ENCODE measurements at places on chromosomes 13 and 19.

- no peak for DNase-seq
These were observed 318.4 kb downstream of the DCLK1 start for GRCh38 chr13:35812736-35813135.

GRCh38 chr19:41997851-41998229 lies 3.8 kb upstream of the ATP1A3 start:
- no peak for DNase-seq

DNA sequence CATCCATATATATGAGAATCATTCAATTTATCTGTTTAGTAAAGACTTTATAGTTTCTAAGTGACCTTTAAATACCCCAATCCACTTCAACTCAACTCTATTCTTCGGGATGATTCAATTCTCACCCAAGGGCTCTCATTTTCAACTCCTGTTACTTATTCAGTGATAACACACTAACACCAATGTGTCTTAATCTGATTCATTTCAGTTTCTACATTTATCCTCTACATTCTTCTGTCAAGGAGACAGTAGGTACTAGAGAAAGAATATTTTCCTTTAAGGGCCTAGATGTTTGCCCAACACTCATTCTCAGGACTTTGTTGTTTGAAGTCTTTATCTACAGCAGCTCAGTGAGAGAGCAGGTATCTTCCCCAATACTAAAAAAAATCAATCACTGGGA lies 7.1 kb downstream of the ARGLU1 start:
- peak; percentile 64 for DNase-seq

GRCh38 chr13:93338030-93338429 lies 111.4 kb downstream of the GPC6 start:
- no peak for DNase-seq

- DNase-seq, result no peak
These were observed 155.6 kb downstream of the POSTN start for GRCh38 chr13:37442996-37443395.

- DNase-seq, result no peak
These were observed 7.0 kb downstream of the FAM124A start for GRCh38 chr13:51229101-51229719.

DNA sequence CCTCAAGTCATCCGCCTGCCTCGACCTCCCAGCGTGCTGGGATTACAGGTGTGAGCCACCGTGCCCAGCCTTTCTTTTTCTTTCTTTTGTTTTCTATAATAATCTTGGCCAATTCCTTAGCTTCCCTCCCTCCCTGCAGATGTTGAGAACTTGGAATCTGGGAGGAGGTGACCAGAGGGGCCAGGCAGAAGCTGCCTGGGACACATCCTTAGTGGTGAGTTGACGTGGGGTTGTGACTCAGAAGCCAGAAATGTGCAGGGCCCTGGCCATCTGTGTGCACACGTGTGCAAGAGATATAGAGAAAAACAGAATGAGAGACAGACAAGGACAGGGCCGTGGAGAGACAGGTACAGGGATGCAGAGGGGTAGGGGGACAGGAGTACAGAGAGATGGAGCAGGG lies 154.3 kb downstream of the SIPA1L3 start:
- no peak for DNase-seq

GRCh38 chr19:52592301-52592700 lies 22.2 kb downstream of the ZNF701 start:
- no peak for DNase-seq

DNA sequence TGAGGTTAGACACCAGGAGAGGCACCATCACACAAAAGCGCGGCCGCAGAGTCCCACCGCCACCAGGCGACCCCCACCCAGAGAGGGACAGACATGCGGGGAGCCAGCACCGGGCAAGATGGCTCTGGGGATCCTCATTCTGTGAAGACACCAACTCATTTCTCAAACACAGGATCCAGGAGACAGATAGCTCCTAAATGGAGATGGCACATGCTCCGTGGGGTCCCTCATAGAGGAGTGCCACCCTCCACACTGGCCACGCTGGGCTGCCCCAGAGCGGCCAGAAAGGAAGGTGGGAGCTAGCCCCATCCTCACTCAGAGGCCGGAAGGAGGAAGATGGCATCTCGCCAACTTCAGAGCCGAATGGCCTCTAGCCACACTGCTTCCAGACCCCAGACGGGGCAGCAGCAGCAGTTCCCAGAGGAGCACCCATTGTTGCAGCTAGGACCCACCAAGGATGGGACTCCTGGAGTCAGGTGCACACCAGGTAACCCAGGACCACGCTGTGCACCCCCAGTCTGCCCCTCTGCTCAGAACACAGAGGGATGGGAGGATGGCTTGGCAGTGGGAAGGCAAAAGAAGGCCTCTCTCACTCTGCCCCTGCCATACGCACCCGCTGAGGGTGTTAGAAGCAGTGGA lies 78.6 kb downstream of the ZIC5 start:
- DNase-seq, result no peak

- DNase-seq, result no peak
These were observed 33.7 kb downstream of the PPP1R37 start for GRCh38 chr19:45126654-45127053.

DNA sequence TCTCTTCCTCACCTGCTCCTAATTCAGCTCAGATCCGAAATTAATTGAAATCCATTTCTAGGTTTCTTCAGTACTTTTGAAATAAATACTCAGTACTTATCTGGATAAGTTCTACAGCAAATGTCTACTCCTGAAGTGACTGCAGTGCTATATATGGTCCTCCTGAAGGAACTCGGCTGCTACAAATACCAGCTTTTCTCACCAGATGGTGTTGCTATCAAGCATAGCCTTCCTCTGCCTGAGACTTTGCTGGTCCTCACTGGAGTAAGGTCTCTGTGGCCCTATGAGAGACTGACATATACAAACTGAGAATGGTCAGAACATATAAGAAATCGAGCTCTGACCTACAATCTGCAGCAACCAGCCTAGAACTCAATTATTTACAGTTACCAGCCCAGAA lies 161.6 kb downstream of the NDFIP2 start:
- DNase-seq, result no peak

DNA sequence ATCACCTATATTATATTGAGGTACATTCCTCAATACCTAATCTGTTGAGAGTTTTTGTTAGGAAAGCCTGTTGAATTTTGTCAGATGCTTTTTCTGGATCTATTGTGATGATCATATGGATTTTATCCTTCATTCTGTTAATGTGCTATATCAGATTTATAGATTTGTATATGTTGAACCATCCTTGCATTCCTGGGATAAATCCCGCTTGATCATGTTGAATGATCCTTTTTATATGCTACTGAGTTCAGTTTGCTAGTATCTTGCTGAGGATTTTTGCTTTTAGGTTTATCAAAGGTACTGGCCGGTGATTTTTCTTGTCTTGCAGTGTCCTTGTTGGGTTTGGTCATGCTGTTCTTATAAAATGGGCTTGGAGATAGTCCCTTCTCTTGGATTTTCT lies 12.0 kb upstream of the ZNF331 start:
- DNase-seq, result no peak

GRCh38 chr19:2221918-2222317 lies 14.2 kb downstream of the PLEKHJ1 start:
- DNase-seq, result no peak

GRCh38 chr13:105278943-105279381 lies 1256.5 kb downstream of the EFNB2 start:
- DNase-seq, result no peak

GRCh38 chr13:33283195-33283911 lies 2.2 kb downstream of the STARD13 start:
- no peak for DNase-seq

GRCh38 chr19:55116232-55116858 lies 1.1 kb downstream of the PPP1R12C start:
- peak; percentile 73 for DNase-seq

DNA sequence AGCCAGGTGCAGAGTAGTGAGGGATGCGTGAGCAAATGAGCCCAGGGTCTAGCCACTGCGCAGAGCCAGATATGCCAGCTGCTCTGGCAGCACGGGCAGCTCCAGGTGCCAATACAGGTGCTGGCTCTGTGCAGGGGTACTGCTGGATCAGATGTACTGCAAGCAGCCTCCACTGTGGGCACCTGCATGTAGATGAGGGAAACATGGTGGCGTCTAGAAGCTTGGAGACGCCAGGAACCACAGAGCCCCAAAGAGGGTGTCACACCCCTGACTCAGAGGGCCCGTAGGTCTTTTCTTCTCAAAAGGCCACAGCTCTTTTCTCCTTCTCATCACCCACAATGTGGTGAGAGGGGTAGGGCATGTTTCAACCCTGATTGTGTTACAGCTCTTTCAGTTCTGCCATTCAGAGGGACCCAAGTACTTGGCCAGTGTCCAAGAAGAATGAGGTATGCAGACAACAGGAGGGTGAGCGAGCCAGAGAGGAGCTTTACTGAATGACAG lies 244.4 kb upstream of the SLITRK1 start:
- no peak for DNase-seq

GRCh38 chr13:65472336-65472735 lies 1757.8 kb downstream of the PCDH9 start:
- no peak for DNase-seq

DNA sequence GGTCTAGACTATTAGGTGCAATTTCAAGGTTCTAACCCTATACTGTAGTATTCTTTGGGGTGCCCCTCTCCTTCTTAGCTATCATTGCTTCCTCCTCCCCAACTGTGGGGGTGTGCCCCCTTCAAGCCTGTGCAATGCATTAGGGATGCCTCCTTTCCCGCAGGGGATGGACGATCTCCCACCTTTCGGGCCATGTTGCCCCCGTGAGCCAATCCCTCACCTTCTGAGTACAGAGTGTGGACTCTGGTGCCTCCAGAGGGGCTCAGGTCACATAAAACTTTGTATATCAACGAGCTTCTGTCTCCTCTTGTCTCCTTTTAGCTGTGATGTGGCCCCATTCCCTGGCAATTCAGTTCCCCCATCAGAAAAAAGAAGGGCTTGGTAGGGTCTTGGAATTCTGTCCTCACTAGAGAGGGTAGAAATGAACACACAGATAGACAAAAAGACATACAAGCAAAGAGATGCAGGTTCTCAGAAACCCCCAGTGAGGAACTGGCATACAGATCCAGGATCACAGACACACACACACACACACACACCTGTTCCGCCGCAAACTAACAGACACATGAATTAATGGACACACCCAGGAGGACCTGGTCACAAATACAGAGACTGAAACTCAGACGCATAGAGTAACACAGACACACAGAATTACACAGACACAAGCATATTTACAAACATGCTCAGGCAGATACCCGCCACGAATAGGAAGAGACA lies 2.5 kb upstream of the HNRNPUL1 start:
- DNase-seq, result no peak

GRCh38 chr19:3970313-3970807 lies 539 bp downstream of the DAPK3 start:
- no peak for DNase-seq

DNA sequence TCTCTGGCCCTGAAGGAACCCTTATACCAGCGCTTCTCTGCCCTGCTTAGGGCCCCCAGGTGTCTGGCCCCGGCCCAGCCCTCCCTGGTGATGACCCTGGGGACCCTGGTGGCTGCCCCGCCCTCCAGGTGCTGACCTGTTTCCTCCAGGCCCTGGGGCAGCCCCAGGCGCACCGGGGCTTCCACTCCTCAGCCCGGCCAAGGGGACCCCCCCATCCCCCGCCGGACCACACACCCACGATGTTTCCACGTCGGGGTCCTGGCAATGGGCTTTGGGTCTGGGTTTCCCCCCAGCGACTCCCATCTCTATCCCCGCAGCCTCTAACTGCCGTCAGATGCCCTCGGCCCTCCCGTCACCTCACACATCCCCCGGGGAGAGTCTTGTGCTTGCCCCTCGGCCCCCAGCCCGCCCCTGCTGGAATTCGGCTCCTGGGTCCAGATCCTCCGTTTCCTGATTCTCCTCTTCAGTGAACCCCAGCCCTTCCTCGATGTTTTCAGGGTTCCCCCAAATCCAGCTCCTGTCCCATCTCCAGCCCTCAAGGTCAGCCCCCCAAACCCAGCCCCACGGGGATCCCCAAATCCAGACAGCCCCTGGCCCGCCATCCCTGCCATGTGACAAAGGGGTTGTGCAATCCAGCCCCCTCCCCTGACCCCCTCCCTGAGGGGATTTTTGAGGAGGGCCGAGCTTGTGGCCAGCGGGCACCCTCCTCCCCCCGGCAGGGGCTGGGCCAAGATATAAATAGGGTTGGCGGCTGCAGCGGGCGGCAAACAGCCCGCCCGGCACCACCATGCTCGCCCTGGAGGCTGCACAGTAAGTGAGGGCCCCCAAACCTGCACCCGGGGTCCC lies at the start of gene SPIB:
Gene SPIB, plus strand, starts transcription at position 763 of the 846 bp plus-strand sequence. Its CDS starts 25 bp downstream, at position 788.
- DNase-seq, result no peak

GRCh38 chr19:5006201-5006600 lies 37.3 kb downstream of the KDM4B start:
- DNase-seq, result no peak

DNA sequence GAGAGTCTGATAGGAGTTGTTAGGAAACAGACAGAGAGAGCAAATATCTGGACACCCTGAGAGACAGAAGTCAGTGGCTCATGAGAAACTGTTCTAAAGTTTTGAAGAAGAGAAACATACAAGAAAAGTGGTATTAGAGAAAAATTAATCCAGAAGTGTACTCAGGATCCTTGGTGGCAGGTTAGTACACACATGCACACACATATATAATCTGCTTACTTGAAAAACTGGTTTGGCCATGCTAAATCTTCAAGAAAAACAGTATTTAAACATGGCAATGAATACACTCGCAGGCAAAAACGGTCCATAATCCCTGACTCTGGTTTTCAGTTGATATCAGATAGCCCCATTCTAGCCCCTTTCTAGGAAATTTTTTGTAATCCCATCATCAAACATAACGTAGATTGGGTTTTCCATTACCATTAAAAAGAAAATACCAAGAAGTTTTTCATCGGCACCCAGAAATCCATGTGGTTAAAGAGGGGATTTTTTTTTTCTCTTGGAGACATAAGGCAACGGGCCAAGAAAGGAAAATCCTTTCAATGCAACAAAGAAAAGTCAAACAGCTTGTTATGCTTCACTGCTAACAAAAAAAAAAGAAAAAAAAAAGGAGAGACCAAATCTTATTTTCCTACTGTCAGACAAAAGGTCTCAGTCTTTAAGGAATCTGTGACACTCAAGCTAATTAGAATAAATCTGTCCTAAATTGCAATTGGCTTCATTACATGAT lies 178.0 kb upstream of the MIR17HG start:
- no peak for DNase-seq

GRCh38 chr13:60120617-60121336 lies 43.0 kb downstream of the DIAPH3 start:
- no peak for DNase-seq

DNA sequence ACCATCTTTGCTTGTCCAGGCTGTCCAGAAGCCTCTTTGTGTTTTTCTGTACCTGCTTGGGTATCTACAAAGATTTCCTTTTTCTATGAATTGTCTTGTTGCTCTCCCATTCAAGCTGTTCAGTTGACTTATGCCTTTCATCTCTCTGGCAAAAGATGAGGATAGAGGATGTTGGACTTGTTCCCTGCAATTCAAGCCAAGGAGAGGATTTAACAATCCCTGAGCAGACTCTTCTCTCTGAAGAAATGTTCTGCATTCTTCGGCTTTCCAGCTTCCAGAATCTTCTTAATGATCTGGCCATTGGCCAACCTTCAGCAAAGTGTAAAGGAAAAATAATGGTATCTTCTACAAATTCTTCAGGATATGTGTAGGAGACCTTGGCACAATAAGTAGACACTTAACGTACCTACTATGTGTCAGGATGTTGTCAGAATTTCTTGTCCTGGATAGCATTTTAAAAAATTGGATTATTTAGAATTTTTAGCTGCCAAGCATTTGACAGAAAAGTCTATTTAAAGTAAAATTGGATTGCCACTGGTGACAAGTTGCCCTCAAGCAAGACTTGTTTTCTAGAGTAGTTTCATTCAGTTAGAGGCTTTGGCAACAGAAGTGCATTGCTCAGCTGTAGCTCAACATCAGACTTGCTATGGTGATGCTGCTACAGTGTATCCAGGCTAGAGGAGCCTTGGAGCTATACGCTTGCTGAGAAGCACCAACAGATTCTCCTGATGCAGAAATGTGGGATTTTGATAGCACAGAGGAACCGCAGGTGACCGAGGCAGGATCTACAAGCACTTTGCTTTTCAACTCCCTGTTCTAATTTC lies 455.7 kb downstream of the SUCLA2 start:
- no peak for DNase-seq

Data from activated CD4-positive, alpha-beta T cell treated with anti-CD3 and anti-CD28 coated beads, Interleukin-2, Interleukin-4, amounts not matched to agents 100 ng/mL and 50 ng/mL, durations not matched to agents 16 hours and 8 hours (primary cell).